Iris pigment epithelial cell (primary cell): ENCODE measurements at places on chromosomes 16 and 17.

DNA sequence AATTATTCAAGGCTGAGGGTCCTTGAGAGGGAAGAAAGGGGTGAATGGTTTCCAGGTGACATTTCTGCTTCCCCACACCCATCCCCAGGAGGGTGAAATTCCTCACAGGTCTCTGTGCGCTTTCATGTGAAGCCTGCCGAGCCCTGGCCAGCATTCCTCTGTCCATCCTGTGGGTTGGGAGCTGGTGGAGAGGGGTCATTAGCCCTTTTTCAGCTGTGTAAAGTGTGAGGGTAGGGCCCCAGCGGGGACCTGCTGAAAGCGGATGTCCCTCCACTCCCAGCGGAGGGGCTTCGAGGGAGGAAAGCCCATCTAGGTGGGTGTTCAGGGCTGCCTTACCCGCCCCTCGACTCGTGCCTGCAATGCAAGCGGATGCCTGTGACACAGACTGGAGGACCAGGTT is 53.3 kb upstream of the DLX4 start:
- DNase-seq: no peak

DNA sequence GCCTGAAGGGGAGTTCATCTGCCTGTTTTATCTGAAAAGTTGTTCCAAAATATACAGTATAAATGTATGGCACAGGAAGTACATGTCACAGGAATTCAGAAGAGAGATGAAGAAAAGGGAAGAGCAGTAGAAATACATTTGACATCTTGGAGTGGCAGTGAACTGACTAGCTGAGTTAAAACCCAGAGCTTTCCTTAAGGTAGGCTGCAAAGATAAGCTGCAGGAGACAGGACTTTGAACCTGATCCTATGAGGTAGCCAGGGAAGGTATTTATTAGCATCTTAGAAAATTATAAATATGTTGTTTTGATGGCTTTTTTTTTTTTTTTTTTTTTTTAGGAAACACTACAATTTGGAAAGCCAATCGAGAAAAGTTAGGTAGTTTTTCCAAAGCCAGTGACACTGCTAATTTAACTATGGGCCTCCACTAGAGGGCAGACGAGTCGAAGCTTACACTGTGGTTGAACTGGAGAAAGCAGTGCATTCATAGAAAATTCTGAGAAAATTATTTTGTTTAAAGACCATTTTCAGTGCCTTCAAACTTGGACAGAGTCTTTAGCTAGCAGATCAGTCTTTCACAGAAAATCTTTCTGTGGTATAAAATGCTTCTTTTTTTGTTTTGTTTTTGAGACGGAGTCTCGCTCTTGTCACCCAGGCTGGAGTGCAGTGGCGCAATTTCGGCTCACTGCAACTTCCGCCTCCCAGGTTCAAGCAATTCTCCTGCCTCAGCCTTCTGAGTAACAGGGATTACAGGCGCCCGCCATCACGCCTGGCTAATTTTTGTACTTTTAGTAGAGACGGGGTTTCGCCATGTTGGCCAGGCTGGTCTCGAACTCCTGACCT is 122.3 kb downstream of the SSH2 start:
- peak; percentile 64 for DNase-seq

DNA sequence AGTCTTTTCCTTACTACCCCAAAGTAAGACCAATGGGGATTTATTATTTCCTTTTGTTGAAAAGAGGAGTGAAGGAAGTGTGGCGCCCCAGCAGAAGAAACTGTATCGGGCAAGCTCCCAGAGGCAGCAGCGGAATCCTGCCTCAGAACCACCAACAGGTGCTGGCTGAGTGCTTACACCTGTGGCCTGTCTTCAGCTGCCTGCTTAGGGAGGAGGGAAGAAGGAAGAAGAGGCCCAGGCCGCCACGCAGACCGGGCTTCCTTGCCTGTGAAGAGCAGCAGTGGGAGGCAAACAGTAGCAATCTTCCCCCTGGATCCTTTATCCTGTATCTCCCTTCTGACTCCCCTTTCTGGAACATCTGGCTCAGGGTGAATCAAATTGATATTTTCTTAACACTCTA is 134.7 kb downstream of the AATF start:
- no peak for DNase-seq

- no peak for DNase-seq
These were observed 4.8 kb downstream of the SPHK1 start for GRCh38 chr17:76388966-76389888.

GRCh38 chr17:50517011-50517410 is 8.8 kb downstream of the MYCBPAP start:
- no peak for DNase-seq

DNA sequence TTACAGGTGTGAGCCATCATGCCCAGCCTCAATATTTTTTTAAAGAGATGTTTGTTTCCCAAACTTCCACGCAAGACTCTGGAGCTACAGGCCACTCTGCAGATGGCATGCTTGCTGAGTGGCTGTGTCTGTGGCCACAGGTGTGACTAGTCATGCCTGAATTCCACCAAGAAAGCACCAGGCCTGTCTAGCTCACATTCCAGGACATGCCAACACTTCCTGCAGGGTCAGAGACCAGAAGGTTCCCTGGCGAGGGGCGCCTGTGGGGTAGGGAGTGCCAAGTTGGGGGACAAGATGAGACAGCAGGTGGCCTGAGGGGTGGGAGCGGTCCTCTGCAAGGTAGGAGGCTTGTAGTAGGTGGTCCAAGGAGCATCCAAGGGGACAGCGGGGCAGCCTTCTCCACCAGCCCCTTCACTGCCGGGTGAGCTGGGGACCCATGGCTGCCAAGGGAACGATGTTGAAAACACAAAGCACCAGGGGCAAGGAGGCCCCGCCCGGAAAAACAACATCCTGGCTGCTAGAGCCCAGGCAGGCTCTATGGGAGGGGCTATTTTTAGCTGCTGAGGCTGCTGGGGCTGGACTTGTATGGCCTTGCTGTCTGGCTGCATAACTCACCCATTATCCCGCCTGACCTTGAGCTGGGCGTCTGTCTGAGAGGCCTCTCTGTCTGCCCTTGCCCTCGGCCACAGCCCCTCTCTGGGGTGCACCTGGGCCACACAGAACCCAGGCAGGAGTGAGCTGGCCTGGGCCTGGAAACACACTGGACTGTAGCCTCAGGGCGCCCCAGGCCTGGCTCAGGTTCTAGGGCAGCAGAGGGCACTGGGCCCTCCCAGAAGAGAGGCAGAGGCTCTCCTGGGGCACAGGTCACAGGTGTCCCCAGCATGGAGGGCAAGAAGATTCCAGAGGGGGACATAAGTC is 5.7 kb downstream of the TRIM47 start:
- DNase-seq: peak; percentile 83

GRCh38 chr16:4372001-4372577 is 441 bp downstream of the VASN start:
- DNase-seq: peak; percentile 70

DNA sequence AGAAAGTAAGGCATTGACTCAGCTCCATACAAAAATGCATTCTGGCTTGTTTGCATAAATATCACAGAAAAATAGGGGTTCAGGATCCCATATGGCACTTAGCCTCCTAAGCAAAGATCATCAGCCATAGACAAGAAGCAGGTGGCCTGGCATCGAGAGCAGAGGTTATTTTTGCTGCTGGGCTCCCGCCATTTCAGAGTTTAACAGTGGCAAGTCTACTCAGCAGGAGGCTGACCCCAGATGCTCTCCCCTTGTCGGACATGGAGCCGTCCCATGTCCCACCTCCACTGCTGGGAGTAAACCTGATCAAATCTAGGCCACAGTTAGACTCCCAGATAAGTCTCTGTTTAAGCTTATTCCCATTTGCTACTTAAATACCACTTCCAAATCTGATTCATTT is 269.1 kb downstream of the FTO start:
- DNase-seq: no peak

DNA sequence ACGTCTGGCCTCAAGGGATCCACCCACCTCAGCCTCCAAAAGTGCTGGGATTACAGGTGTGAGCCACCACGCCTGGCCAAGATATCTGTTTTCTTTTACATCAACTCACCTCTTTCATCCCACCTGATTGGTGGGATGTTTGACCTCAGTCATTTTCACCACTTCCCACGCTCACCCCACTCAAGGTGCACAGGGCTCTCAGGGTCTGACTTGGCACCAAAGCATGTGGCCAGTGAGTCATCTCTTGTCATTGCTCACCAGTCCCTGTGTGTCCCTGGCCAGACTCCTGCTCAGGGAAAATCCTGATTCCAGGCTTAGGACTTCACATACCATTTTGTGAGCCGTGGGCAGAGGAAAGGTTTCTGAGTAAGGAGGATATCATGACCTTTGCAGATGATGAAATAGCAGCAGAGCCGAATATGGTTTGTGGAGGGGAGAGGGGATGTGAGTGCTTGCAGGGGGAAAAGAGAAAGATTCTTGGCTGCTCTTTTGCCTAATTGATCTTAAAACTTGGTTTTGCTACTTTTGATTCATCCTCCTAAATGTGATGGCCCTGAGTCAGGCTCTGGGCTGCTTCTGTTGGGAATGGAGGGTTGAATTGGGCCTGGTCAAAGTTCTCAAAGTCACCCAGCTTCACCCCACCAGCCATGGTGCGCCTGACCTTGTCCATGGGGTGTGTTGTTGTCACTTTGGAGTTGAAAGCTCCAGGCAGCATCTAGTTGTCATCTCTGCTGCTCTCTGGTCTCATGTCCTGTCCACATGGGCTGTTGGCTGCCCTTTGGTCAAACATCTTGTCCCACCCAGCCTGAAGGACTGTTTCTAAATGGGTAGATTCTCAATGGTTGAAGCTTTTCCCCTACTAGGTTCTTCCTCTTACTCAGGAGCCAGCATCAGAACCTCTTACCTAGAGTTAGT is 6.0 kb upstream of the KCNH6 start:
- DNase-seq: peak; percentile 28

DNA sequence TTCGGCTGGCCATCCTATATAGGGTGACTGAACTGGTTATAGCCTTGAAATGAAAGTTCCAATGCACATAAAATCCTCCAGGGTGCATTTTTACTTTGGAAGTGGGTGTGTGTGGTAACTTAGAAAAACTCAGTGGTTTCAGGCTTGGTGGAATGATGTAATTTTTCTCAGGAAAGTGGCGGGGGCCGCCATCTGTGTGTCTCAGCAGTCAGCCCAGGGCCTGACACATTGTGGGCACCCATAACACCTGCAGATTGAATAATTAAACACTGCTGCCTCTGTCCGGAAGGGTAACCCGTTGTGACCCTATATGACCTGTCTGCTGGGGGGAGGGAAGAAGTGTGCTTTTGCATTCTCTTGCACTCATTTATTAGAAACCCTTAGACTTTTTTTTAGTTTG is 2.2 kb upstream of the PDP2 start:
- no peak for DNase-seq

DNA sequence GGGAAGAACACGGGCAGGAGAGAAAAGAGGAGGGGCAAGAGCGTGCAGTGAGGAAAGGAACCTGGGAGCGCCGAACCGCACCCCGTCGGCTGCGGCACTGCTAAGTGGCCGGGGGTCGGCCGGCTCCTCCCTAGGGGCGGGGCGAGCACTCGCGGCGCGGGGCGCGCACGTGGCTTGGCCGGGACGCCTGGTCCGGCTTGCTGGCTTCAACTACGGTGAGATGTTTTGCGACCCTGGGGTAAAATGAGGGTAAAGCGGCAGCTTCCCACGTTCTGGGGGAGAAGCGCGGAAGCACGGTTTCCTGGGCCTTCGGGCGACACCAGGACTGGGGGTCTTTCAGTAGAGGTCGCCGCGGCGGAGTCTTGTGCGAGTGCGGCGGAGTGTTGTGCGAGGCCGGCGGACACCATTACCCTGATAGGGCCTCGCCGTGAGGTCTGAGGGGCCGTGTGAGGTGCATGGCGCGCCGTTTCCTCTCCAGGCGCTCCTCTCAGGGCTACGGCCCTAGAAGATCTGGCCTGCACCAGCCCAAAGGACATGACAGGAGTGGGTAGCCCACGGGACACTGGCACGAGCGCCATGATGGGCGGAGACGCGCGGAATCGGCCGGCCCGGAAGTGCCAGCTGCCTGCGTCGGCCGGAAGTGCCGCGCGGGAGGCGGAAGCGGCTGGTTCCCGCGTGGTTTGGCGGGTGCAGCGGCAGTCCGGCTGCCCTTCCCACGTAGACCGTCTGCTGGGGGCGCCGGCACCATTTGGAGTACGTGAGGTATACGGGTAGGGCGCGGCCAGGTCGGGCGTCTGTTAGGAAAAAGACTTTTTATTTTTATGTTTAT is at the start of the genes MYO19 and PIGW:
Gene MYO19 (minus strand): TSS at position 29 of the 829 bp plus-strand sequence. CDS start 2,330 bp downstream, outside the sequence.
Gene PIGW (plus strand): TSS at position 148 of the 829 bp plus-strand sequence. CDS start 2,115 bp downstream, outside the sequence.
- peak; percentile 92 for DNase-seq

- DNase-seq: peak; percentile 21
These were observed 258.6 kb downstream of the CBLN1 start for GRCh38 chr16:49023050-49023449.

DNA sequence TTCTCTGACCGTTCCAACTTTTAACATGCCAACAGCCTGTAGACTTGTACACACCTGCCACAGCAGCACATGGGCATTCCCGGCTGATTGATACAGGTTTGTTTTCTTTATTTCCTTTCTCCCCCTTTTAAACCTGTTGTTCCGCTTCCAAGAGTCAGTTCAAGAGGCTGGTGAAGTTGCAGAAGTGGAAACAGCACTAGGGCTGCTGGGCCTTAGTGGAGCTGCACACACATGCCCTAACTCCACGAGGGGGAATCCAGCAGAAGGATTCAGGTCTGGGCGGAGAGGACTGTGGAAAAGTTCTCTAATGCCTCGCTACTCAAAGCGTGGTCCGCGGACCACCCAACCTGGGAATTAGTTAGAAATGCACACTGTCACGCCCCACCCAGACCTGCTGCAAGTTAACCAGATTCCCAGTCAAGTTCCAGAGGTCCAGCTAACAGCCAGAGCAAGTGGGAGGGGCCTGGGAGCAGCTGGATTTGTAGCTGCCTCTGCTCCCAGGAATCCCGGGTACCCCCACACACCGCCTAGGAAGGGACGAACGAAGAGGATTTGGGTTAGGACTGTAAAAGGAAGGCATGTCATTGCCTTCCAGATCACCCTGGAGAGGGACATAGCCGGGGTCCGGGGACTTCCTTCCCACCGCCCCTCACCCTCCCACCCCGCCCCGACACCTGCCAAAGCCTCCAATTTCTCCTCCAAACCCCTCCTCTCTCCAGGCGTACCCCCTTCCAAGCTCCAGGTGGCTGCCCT is 542 bp downstream of the SLC39A11 start:
- DNase-seq: peak; percentile 10

DNA sequence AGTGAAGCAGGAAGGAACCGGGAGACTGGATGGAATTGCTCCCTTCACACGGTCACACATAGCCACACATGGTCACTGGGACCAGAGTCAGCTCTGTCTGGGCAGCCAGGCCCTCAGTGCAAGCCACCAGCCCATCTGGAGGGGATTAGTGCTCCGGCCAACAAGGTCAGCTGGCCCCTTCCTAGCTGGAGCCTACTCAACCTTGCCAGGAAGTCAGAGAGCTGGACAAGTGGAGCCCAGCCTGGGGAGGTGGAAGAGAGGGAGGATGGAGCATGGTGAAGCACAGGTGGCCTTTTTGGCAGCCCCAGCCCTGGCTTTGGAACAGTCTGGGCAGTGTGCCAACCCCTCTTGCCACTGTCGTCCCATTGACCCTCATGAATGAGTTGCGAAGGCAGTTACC is 3.7 kb upstream of the CACNA1G start:
- no peak for DNase-seq

- no peak for DNase-seq
These were observed at the start of gene CD79B for GRCh38 chr17:63931981-63932561. TSS of gene CD79B (minus strand) at chr17:63932331. CDS start at chr17:63932261, 70 bp downstream.

DNA sequence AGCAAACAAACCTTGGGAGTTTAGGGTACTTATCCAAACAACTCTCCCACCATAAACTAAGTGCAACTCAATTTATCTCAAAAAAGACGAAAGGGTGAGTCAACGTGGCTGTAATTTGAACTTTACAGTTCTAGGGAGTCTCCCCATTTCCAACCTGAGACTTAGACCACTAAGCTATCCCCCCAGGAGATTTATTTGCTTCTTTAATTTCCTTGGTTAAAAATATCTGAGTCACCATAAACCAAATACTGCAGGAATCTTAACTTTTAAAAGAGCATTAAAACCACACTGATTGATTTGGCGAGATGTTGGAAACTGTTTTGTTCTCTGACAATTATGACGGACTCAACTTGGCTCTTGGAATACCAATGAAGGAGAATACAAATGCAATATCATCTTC is 299.3 kb upstream of the SOX9 start:
- no peak for DNase-seq
